ENCODE measurements at places on chromosomes 11 and 22.

DNA sequence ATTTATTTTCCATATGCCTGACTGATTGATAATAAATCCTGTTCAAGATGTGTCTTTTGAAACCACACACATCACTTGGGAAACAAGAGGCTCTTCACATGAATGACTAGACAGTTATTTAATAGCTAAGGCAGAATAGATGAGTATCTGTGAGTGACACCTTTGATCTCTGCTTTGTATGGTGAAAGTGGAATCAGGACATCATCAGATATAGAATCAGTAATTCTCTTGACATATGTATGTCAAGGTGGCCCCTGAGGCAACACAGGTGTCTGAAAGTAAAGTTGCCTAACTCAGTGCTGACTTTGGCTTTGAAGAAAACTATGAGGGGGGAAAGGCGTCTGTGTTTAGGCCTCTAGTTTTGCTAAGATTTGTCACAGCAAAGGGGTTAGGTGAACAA, 11.5 kb upstream of the CASP4 start:
- DNase-seq = no peak

GRCh38 chr22:26890870-26891269, 233.5 kb downstream of the MIAT start:
- no peak for DNase-seq

GRCh38 chr22:33020721-33021120, 37.5 kb downstream of the SYN3 start:
- no peak for DNase-seq

DNA sequence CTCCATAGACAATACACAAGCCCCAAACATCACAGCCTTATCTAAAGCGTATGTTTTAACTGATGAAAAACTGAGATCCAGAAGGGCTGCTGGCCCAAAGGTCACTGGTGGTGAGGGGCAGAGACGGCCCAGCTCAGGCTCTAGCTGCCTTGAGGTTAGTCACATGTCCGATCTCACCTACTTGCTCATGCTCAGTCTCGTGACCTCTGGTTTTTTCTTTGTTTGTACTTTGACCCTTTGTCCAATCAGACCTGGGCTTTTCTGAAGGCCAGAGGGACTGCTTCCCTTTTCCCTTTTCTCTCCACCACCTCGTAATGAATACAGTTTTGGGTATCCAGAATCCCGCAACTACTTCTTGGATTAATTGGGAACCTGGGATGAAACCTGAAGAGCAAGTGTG, 28.6 kb downstream of the MMP20 start:
- no peak for DNase-seq

DNA sequence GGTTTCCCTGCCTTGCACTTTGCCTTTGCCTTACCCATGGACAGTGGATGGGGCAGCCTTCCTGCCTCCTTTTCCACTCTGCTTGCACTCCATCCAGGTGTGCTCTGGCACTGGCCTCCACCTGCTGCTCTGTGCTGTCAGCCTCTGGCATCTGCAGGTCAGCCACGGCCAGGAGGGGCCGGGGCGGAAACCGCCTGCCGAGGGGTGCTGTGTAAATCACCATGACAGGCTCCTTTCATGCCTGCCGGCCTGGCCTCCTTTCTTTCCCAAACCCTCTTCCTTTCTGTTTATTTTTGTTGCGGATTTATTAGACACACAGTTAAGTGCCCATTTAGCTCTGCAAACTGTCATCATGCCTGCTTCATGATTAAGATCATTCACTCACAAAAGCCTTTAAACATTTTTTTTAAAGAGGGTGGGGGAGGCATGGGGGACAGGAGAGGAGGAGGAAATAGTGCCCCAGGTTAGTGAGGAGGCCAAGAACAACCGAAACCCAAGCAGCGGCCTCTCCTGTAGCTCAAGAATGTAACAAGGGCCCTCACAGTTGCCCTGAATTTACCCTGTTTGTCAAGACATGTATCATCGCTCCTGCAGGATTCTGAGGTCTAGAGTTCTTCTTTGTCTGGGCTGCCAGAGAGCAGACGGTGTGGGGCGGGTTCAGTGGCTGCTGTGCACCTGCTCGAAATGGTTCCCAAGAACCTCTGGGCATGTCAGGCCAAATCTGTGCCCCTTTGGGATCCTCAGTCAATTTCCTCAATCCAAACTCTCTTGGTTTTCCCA, 83.3 kb downstream of the BARX2 start:
- no peak for DNase-seq

DNA sequence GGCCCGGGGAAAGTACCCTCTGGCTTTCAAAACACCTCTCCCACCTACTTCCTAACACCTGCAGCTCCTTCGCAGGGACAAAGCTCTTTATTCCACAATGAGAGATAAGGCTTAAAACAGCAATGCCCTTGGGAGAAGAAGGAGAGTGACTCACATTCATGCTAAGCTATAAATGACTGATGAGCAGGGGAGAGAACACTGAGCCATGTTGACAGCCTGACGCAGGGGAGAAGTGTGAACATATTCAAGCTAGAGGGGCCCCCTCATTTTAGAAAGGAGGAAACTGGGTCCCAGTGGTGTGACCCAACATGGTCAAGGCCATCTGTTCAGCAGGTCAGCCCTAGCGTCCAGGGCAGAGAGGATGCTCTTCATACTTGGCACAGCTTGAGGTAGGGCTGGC, 171.8 kb downstream of the DSCAML1 start:
- no peak for DNase-seq

DNA sequence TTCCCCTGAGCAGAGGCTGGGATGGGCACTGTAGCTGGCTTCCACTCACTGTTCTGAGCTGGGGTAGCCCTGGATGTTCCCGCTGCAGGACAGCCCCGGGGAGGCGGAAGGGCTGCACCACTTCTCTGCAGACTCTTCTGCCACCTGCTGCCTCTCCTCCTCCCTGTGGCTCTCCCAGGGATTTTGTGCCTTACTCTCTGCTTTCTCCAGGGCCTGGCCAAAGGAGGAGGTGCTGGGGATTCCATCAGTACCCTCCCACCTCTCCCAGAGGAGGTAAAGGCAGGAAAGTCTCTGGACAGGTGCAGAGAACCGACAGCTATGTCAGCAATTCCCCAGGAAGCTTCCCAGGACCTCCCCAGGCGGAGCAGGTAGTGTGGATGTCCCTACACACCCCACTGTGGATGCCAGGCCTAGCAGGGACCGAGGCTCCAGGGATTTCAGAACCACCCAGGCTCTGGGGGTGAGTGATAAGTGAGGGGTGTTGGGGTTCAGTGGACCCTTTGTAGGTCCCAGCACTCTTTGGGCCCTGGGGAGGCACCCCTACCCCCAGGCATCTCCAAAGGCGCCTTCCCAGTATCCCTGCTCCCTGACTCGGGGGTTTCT, 11.3 kb downstream of the DUSP8 start:
- no peak for DNase-seq

DNA sequence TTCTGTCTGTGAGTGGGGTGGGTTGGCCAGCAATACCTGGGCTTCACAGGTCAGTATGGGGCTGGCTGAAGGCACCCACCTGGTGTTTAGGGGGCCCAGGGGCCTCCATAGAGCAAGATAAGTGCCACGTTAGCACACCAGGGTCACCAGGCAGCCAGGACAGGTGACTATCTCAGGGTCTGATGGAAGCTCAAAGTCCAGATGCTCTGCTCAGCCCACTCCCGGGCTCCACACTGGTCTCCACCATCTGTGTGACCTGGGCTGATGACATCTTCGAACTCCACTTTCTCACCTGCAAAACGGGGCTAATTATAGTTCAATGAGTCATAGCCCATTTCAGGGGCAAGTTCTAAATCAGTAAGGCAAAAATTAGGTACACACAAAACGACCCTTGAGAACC, 39.4 kb upstream of the PRDM11 start:
- no peak for DNase-seq

DNA sequence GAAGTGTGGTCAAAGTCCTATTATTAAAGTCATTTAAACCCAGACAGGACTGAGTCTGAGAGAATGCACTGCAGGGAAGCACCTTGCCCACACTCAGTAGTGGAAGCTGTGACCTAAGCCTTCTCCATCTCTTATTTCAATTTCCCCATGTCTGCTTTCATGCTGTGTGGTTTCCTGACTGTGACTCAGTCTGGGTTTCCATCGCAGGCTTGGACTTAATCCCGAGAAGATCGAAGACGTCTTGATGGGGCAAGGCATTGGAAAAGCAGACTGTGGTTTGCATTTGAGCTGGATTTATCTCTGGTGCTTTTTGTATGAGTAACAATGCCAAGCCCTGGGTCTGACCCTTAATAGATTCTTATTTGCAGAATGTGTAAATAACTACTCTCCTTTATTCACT, 238.9 kb downstream of the NTM start:
- DNase-seq = no peak

GRCh38 chr11:29161191-29161590, 855.6 kb downstream of the KCNA4 start:
- DNase-seq = no peak

GRCh38 chr11:78195917-78196560, 7.3 kb downstream of the USP35 start:
- DNase-seq = no peak

DNA sequence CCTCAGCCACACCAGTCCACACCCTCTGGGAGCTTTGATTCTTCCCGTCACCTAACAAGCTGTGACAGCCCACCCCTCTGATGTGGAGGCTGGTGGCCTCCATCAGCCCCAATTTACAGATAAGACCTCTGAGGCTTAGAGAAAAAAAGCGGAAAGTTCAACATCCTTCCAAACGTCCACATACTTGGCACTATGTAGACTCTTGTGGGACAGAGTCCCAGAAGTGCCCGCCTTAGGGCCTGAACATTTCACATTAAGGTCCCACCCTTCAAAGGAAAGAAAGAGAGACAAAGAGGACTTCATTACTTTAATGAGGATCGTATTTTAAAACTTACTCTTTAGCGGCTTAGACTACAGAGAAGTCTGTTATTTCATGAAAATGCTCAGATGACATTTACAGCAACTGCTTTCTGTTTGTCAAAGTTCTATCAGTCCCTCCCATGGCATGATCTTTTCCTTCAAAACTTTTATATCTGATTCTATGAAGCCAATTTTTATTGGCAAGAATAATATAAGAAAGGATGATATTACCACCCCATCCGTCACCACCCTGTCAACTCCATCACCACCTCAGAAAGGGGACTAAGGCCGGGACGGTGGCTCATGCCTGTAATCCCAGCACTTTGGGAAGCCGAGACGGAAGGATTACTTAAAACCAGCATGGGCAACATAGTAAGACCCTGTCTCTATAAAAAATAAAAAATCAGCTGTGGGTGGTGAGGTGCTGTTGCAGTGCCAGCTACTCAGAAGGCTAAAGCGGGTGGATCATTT, 15.7 kb upstream of the SCGB1A1 start:
- no peak for DNase-seq

DNA sequence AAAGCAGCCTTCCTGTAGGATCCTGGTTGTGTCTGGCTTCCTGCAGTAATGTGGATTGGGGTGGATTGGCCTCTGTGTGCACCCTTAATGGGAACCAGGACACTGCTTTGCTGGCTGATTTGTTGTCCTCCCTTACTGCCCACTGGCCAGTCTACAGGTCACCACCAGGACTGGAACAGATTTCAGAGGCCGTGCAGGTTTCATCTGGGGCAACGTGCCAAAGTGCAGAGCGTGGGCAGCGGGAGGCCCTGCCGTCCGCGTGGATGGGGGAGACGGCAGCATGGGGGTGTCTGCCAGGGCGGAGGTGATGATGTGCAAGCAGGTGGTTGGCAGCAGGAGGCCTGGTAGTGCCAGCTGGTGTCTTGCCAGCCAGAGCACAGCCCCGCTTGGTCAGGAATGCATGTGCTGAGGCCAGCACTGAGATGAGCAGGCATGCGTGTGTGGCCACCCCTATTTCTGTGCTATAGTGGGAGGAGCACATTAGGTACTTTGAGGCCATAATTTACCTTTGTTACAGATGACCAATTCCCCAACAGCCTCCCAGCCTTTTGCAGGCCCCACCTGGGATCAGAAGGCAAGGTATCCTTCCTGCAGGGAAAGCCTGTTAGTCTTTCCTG, 24.3 kb downstream of the BCR start:
- DNase-seq = no peak

DNA sequence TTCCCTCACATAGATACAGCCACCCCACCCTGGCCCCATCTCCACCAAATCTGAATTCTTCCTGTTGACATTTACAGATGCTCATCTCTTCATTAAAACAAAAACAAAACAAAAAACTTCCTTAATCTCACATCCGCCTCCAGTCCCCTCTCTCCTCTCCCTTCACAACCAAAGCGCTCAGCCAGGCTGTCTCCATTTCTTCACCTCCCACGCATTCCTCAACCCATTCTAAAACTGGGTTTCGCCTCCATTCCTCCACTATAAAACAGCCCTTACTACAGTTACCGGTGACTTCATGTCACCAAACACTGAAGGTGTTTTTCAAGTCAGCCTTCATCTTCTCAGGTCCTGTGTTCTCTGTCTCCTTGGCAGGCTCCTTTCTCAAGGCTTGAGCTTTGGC, 9.6 kb downstream of the BACE1-AS start:
- DNase-seq = no peak

DNA sequence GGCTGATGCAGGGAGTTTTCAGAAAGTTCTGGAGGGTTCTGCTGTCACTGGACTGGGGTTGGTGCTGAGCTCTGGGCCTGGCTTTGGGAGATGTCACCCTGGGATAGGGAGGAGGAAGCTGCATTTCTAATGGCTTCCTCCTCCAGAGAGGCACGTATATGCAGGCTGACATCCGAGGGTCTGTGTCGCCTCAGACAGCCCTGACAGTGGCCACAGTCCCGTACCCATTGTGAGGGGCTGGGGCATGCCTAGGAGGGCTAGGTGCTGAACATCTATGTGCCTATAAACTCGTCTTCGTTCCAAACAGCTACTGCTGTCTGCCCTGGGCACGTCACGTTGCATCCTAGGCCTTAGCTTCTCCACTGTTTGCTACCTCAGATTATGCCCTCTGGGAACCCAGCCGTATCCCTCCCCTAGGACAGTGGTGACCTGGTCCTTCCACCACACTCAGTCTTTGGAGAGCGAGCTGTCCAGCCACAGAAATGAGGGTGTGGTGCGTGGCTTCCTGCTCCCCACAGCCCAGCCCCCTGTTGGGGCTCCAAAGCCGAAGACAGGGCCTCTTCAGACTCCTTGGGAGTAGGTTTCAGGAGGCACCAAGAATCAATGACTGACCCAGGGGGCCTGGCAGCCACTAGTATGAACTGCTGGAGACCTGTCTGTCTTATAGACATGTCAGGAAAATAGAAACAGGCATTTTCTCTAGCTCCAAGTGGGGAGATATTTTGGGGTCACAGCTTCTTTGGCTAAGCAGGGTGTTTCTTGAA, 26.4 kb downstream of the ADAMTS15 start:
- DNase-seq = no peak

DNA sequence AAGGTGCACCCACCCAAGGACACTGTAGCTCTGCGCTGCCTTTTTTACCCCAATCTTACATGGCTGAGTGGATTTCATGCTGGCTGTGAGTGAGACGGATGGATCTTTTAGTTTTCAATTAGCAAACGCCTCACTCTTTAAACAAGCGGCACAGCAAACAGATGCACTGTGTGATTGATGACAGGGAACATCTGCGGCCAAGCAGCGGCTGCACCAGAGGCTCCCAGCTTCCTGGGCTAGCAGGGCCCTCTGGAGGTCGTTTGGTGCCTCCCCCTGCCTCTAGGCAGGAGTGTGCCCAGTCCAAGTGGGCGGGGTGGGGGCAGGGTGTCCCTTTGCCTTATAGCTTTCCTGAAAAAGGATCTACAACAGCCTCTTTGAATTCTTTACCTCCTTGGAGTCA, 2.1 kb upstream of the DRD2 start:
- no peak for DNase-seq
